Trophoblast cell (in vitro differentiated cells and primary cell): ENCODE measurements at places on chromosomes 2 and 18.

DNA sequence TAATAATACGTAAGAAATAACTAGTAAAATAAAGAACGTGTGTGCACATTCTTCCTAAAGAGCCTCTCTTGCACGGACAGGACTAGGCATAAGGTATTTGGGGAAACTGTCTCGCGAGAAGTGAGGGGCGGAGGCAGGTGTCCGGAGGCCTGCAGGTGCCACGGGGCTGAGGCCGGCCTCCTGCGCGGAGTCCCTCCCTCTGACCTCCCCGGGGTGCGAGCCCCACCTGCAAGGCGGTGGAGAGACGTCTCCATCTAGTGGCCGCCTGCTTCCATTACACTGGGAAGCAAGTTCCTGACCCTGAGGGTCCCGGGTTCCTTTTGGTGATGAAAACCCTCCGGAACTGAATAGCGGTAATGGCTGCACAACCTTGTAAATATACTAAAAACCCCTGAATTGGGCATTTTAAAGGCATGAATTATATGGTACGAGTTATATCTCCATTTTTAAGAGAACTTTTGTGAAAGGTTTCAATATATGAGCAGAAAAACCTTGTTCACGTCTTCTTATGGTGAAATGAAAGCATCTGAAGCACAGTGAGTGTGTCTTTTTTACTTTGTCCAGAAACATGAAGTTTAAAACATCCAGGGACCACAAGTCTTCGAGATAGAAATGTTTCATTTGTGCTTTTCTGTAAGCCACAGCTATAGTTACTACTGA lies 35.5 kb upstream of the CTDP1 start:
- DNase-seq: peak; percentile 59

GRCh38 chr2:200340508-200341224 lies 34.2 kb downstream of the SPATS2L start:
- no peak for DNase-seq

DNA sequence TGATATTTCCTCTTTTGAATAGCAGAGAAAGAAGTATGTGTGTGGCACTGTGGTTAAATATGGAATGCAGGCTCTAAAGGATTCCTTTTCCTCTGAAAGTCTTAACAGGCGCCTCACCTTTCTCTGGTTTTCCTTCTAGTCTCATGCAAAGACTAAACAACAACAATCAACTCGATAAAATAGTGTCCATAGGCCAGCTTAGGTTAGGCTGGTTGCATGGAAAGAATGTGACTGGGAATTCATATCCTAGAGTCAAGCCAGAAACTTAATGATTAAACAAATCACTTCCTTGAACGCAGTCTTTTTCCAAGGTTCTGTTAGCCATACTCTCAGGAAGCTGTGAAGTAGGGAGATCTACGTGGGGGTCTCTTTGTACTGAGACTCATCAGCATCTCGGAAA lies 800.8 kb upstream of the ID2 start:
- DNase-seq: no peak

DNA sequence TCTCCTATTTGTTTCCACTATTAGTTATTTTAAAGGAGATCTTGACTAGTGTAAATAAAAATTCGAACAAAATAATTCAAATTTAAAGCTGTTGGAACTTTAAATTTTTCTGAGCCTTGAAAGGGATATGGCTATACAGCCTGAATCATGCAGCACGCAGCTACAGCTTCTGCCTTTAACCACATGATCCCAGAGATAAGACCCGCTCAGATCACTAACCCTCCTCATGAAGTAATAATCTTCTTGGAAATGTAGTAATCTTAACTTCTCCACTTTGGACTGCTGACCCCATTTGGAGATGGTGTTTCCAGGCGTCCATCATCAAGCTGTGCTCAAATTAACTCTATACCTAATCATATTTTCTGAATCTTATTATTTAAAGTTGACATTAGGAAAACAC lies 336.6 kb downstream of the DSC3 start:
- peak; percentile 13 for DNase-seq

DNA sequence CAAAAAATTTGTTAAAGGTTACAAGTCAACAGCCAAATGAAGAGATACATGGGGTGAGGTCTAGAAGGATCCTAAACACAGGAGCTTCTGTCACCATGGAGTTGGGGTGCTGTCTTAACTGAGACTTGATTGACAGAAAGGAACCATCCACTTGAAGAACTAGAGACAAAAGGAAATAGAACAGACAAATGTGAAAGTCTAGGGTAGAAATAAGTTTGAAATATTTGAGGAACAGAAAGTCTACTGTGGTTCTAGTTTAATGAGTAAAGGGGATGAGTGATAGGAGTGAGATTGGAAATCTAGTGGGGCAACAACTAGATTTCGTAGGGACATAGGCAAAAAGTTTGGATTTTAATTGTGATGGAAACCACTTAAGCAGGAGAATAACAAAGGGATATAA lies 18.7 kb downstream of the RBBP8 start:
- no peak for DNase-seq

GRCh38 chr2:224659714-224660113 lies 56.5 kb downstream of the CCDC195 start:
- DNase-seq: no peak

GRCh38 chr2:238553159-238553558 lies 126.4 kb downstream of the ASB1 start:
- DNase-seq: no peak

- DNase-seq: peak; percentile 59
These were observed 48.0 kb downstream of the CDK15 start for GRCh38 chr2:201854221-201854801.

DNA sequence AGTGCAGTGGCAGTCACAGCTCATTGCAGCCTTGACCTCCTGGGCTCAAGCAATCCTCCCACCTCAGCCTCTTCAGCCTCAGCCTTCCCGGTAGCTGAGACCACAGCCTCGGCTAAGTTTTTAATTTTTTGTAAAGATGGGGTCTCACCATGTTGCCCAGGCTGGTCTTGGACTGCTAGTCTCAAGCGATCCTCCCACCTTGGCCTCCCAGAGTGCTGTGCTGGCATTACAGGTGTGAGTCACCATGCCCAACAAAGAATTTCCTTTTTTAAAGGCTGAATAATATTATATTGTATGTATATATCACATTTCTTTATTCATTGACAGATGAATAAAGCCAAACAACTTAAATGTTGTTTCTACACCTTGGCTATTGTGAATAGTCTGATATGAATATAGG lies 42.5 kb downstream of the MOB4 start:
- no peak for DNase-seq

DNA sequence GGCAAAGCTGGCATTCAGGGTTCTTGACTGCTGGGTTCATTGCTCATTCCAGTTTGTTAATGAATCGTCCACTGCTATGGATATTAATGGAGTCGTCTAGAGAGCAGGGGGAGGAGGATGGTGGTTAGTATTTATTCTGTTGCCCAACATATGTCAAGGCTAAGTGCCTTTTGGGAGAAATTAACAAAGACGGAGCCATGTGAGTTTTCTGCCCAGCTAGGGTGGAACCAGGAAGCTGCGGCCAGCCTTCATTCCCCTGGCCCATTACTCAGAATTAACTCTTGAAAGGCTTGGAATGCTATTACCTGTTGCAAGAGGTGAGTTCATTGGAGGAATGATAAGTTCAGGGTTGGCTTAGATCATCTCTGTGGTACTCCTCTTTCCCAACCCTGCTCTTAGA lies 19.3 kb downstream of the IGFBP2 start:
- DNase-seq: peak; percentile 86

DNA sequence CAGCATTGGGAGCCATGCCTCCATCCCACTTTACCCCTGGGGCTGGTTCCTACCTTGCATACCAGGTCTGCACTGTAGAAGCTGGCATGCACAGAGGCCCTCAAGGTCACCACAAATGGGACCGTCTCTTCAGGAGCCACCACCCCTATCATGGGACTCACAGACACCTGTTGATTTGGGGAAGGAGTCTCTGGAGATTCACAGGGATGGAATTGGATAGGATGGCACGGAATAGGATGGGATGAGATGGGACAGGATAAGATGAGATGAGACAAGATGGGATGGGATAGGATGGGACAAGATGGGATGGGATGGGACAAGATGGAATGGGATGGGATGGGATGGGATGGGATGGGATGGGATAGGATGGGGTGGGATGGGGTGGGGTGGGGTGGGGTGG lies 16.1 kb upstream of the CRYBA2 start:
- no peak for DNase-seq

- peak; percentile 52 for DNase-seq
These were observed 764.6 kb upstream of the PKDCC start for GRCh38 chr2:41283079-41283775.

GRCh38 chr2:6946722-6947121 lies 29.5 kb downstream of the RNF144A start:
- DNase-seq: no peak

GRCh38 chr18:63882333-63883141 lies 5.0 kb upstream of the SERPINB2 start:
- DNase-seq: peak; percentile 99

GRCh38 chr2:147490401-147491261 lies 354.2 kb upstream of the ACVR2A start:
- no peak for DNase-seq
